Liver (tissue), 10 donors: ENCODE measurements at places on chromosomes 1 and 21.

GRCh38 chr1:92203105-92203504 is 14.6 kb upstream of the C1orf146 start:
- H3K27ac ChIP-seq, result no peak overlapping the region
- H3K4me3 ChIP-seq, result no peak overlapping the region
- no peak for DNase-seq
- no peaks in the 10 kb centered on the region for H3K36me3 ChIP-seq

DNA sequence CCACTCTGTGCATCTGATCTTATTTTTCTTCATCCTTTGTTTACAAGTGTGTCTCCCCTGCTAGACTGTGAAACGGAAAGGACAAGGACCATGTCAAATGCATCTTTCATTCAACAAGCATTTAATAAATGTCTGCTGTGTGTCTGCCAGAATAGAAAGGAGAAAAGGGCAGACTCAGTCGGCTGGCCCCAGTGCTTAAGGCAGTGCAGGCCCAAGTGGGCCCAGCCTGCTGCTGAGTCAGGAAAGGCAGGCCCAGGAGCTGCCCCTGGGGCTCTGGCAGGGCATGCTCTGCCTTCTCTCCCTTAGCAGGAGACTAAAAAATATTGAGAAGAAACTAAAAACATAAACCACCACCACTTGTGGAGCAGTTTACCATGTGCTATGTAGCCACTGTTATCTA is 38.1 kb downstream of the PLEKHA6 start:
- no peaks in the 10 kb centered on the region for H3K27me3 ChIP-seq
- no peak overlapping the region for H3K4me3 ChIP-seq
- no peak overlapping the region for H3K27ac ChIP-seq
- no peaks in the 10 kb centered on the region for H3K36me3 ChIP-seq
- H3K4me1 ChIP-seq, result no peaks in the 10 kb centered on the region

- no peaks in the 10 kb centered on the region for H3K27me3 ChIP-seq
- no peak overlapping the region for H3K27ac ChIP-seq
- H3K36me3 ChIP-seq, result no peaks in the 10 kb centered on the region
- H3K4me3 ChIP-seq, result no peak overlapping the region
Observed at GRCh38 chr1:64396817-64397216, 73.1 kb upstream of the CACHD1 start.

GRCh38 chr1:228045871-228046270 is 36.6 kb upstream of the ARF1 start:
- H3K36me3 ChIP-seq, result no peaks in the 10 kb centered on the region
- H3K27ac ChIP-seq, result no peak overlapping the region
- H3K4me1 ChIP-seq, result no peaks in the 10 kb centered on the region
- DNase-seq, result no peak
- H3K27me3 ChIP-seq, result no peaks in the 10 kb centered on the region
- H3K4me3 ChIP-seq, result no peak overlapping the region

- no peak for DNase-seq
- no peak overlapping the region for H3K4me3 ChIP-seq
- no peak overlapping the region for H3K27ac ChIP-seq
- no peaks in the 10 kb centered on the region for H3K4me1 ChIP-seq
- no peaks in the 10 kb centered on the region for H3K27me3 ChIP-seq
Observed at GRCh38 chr1:245397771-245398170, 243.0 kb downstream of the KIF26B start.
